ENCODE measurements at places on chromosomes 1 and 21.

- DNase-seq = no peak
Observed at GRCh38 chr1:27071049-27071416, 58.4 kb upstream of the TENT5B start.

DNA sequence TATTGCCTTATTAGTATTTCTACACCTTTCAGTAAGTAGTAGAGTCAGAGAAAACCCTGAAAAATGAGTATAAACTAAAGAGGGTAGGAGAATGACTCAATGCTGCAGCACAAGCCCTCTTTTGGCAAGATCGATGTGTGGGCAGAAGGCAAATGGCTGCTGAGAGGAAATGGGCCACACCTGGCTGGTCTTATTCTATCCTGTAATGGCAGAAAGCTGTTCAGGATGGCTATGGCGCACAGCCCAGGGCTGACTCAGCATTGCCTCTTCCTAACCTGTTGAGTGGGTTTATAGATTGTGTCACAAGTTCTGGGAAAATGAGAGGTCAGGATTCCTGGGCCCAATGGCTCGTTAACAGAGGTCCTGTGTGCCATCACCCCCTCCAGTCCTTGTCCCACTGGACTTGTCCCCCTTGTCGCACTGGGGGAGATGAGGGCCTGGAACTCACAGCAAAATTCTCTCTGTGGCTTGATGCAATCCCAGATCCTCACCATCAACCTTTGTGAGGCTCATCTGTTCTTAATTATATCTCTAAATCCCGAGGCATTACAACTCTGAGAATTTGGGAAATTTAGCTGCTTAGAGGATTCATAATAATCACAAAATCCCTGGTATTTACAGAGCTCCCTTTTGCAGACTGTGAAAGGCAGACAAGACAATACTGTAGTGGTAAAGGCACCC, 13.2 kb downstream of the HMGB4 start:
- DNase-seq = no peak

GRCh38 chr1:18816808-18817207, 42.7 kb downstream of the TAS1R2 start:
- no peak for DNase-seq

DNA sequence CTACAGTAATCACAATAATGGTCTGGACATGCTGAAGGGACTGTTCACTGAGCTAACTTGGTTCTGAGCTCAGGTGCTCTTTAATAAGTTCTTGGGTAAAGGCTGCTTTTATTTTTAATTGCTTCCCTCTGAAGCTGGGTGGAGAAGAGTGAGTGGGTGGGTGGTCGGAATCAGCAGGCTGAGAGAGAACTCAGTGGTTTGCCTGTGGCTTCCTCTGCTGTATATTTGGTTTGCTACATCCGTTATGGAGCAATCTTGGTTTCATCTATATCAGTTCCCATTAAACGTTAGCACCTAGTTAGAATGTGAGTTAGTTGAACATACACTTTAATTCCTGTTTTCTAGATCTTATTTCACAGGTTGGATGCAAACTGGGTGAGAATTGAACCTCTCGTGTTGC, 23.3 kb downstream of the CNIH4 start:
- DNase-seq = no peak

- peak; percentile 91 for DNase-seq
Observed at GRCh38 chr1:155007251-155007828, 4.7 kb downstream of the ZBTB7B start.

DNA sequence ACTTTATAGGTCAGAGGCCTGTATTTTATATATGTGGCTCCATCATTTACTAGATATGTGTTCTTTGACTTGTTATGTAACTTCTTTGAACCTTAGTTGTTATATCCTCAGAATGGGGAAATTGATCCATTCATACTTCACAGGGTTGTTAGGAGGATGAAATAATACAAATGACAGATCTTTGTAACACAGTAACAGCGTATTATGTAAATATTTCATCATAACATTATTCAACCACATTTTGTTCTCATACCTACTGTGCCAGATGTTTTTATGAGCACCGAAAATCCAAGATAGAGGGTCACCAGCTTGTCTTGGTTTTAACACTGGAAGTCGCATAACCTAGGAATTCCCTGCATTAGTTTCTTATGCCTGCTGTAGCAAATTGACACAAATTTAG, 3.3 kb downstream of the SUCO start:
- no peak for DNase-seq

- DNase-seq = no peak
Observed at GRCh38 chr1:116076831-116077230, 34.4 kb upstream of the MAB21L3 start.

DNA sequence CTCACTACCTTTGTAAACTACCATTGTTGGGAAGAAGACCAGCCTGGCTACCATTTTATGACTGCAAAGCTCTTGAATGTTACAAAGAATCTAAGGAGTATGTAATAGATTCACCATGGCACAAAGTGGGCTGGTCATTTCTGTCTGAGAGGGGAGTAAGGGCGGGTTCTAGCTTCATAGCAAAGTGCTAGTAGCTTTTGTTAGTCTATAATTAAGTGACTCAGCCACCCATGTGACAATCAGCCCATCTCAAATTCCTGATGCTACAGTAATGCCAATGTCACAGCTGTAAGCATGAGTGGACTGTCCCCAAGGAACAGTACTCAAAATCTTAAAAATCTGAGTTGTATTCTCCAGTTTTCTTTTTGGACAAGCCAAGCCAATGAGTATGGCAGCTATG, 15.4 kb upstream of the OTUD3 start:
- no peak for DNase-seq

DNA sequence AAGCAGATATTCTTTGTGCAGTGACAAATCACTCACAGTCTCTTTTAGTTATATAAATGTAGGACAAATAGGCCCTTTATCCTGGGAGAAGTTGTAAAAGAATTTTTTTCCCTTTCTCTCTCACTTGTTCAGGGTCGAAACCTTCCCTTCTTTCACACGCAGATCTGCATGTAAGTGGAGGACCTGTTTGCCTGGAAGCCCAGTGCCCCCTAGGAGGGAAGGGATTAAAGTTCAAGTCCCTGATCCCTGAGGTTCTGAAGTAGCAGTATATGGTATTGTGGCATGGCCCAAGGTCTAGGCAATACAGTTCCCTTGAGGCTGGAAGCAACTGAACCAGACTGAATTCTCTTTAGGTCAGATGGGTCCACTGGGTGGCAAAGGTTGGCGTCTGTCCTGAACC, 48.6 kb upstream of the PTGFRN start:
- no peak for DNase-seq

DNA sequence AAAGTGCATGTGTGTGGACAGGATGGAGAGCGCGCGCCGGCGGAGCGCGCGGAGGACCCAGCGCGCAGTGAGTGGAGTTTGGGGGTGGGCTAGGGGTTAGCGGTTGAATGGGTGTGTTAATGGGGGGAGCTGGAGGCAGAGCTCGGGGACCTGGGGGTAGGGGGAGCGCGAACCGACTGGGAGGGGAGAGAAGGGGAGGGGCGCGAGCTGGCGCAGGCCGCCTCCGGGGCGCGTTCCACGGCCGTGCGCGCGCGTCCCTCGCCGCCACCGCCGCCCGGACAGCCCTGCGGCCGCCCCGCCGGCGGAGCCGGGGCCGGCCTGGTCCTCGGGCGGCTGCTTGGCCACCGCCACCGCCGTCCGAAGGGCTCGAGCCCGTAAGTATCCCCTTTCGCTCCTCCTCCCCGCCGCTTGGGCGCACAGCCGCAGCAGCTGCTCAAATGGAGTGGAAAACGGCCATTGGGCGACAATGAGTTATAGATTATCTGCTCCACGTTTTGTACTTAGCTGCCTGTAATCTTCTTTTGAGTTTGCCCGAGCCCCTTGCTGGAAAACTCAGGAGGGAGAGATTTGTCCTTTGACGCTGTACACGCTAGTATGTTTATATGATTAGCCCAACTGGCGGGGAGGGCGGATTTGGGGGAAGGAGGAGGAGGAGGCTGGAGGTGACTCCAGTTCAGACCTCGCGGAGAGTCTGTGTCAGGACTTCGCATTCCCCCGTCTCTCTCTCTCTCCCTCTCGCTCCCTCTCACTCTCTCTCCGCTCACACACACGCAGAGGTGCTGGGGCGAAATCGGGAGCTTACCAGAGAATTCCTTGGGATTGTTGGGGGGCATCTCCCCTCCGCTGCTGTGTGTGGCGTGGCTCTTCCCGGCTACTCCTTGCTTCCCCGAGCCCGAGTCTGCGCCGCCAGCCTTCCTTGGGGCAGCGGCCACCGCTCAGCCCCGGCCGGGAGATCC, at the start of gene ADGRL2:
TSS of gene ADGRL2 (plus strand) at position 240 of the 956 bp plus-strand sequence. CDS start 36,051 bp downstream, outside the sequence.
- peak; percentile 60 for DNase-seq
